ENCODE measurements at places on chromosomes 5 and 9.

- no peak for ATAC-seq
Observed at GRCh38 chr9:71353720-71354119, 232.3 kb upstream of the TRPM3 start.

DNA sequence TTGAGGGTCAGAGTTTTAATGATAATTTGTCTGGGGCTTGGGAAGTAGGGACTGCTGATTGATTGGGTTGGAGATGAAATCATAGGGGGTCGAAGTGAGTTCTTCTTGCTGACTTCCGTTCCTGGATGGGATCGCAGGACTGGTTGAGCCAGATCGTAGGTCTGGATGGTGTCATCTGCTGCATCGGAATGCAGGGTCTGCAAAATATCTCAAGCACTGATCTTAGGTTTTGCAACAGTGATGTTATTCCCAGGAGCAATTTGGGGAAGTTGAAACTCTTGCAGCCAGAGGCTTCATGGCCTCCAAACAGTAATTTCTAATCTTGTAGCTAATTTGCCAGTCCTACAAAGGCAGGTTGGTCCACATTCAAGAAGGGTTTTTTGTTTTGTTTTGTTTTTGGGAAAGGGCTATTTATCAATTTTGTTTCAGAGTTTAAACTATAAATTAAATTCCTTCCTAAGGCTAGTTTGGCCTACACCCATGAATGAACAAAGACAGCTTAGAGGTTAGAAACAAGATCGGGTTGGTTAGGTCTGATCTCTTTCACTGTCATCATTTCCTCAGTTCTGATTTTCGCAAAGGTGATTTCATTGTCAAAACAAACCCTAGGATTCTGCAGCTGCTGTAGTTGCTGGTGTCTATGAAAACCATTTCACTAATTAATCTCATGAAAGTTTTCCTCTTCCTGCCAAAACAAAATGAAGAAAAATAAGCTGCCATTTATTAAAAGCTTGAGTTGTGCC, 388.0 kb downstream of the TMEM232 start:
- no peak for ATAC-seq

DNA sequence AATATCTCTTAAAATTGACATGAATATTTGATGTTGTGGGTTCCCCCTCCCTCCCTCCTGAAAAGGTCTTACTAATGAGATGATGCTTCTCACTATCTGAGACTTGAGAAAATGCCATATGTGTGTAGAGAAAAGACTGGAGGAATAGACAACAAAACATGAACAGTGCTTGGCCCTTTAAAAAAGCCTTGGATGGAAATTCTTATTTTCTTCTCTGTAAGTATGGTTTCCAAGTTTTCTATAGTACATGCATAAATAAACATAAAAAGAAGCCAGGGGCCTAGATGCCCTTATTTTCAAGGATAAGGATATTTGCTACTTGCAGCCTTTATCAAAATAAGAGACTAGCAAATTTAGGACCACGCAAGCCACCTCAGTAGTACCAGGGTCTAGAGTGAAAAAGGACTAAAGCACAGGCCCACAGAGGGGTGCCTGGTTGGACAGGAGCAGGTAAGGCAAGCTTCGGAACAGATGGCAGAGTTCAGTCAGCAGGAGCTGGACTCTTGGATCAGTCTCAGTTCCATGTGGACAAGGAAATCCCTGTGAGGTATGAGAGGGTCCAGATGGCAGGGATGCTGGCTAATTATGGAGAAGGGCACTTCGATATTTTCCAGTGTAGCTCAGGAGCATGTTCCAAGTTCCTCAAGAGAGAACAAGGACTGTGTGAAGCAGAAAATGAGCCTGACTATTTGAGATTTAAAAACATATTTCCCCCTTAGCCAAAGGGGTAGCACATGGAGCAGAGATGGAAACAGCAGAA, 4.6 kb upstream of the ANP32B start:
- ATAC-seq, result no peak

- ATAC-seq, result no peak
Observed at GRCh38 chr9:135889564-135890189, 17.7 kb downstream of the CAMSAP1 start.

GRCh38 chr5:108531367-108532128, 149.7 kb upstream of the FBXL17 start:
- no peak for ATAC-seq

DNA sequence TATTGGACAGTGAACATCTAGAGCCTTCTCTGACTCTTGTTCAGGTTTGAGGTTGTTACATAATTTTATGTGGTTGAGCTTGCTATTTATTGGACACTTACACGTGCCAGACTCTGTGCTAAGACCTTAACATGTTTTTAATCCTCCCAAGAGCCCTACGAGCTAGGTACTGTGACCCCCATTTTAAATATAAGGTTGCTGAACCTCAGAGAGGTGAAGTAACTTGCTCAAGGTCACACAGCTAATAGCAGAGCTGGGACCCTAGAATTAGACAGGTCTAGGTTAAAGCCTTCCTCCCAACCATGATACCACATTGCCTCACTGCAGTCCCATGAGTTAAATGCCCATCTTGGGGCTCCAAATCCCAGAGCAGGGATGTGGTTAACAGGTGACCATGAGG, 135.7 kb upstream of the PITX1 start:
- no peak for ATAC-seq

GRCh38 chr9:122179690-122180074, 20.0 kb downstream of the MORN5 start:
- ATAC-seq, result no peak
